ENCODE measurements at places on chromosomes 6 and 20.

- no peak for DNase-seq
Measured at GRCh38 chr6:108323710-108324466, 29.0 kb downstream of the AFG1L start.

GRCh38 chr20:38269040-38269439 is 8.5 kb upstream of the KIAA1755 start:
- no peak for DNase-seq

DNA sequence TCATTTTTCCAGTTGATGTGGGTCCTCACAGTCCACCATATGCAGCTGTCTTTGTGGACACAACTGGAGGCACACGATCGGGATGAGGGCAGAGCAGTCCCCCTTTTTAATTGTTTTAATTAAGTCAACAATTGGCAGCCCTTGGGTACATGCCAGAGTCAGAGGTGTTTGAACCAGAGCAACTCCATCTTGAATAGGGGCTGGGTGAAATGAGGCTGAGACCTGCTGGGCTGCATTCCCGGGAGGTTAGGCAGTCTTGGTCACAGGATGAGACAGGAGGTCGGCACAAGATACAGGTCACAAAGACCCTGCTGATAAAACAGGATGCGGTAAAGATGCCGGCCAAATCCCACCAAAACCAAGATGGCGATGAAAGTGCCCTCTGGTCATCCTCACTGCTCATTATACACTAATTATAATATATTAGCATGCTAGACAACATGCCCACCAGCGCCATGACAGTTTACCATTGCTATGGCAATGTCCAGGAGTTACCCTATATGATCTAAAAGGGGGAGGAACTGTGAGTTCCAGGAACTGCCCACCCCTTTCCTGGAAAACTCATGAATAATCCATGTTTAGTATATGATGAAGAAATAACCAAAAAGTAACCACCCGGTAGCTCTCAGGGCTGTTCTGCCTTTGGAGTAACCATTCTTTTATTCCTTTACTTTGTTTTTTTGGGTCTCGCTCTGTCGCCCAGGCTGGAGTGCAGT is 31.8 kb upstream of the BLCAP start:
- DNase-seq = no peak

- no peak for DNase-seq
Measured at GRCh38 chr6:167554854-167555253, 230.0 kb downstream of the TTLL2 start.

- DNase-seq = no peak
Measured at GRCh38 chr6:33172688-33173534, 19.4 kb downstream of the COL11A2 start.

GRCh38 chr6:122114717-122115116 is 284.7 kb upstream of the HSF2 start:
- no peak for DNase-seq

DNA sequence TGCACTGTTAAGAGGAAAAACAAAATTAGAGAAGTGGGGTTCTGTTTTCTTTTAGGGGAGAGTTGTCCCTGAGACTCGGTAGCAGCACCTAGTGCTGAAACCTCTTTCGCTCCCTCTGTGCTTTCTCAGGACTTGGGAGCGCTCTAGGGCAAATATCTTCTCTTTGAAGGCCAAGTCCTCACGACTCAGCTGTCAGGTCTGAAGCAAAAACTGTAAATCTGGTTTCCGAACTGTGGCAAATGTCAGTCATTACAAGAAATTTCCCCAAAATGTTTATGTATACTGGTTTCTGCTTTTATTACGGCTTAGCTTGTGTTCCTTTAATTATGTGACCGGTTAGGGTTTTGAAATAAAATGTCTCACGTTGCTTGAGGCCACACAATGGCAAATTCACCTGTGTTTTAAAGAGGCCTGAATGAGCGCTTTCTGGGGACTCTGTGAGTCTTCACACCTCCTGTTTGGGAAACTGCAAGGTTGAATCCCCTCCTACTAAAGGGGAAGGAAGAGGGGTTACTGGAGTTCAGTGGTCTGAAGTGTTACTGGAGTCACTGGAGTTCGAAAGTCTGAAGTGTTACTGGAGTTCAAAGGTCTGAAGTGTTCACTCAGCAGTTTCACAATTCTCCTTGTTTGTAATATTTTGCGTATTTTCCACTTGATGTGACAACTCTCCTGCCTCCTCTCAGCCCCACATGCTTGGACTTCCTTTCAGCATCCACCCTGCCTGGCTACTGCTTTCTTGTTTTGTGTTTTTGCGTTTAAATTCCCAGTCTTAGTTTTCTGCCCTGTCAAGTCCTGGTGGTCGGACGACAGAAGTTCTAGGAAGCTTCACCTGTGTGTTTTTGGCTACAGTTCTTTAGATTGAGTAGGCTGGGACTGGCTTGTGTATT is 1.6 kb downstream of the SMPDL3A start:
- no peak for DNase-seq

- no peak for DNase-seq
Measured at GRCh38 chr6:56538851-56539250, 103.8 kb downstream of the DST start.
